ENCODE measurements at places on chromosomes 12 and 14. TPM values are rescaled to one million over a fixed set of nuclear protein-coding genes. Genes with fewer than 3 reads are reported as not detected.
A peak's percentile ranks its signal among the peaks of the same experiment; 100 is the strongest.

ESR2 gene
- polyA plus RNA-seq = 6.1 TPM

TPPP2 gene
- 0.80 TPM for polyA plus RNA-seq

ZCRB1 gene
- 73.3 TPM for polyA plus RNA-seq

KRT72 gene
- not detected for polyA plus RNA-seq

CELA1 gene
- 0.67 TPM for polyA plus RNA-seq

FOXM1 gene
- 1.0 TPM for polyA plus RNA-seq

PTPRR gene
- polyA plus RNA-seq = 0.51 TPM

DNA sequence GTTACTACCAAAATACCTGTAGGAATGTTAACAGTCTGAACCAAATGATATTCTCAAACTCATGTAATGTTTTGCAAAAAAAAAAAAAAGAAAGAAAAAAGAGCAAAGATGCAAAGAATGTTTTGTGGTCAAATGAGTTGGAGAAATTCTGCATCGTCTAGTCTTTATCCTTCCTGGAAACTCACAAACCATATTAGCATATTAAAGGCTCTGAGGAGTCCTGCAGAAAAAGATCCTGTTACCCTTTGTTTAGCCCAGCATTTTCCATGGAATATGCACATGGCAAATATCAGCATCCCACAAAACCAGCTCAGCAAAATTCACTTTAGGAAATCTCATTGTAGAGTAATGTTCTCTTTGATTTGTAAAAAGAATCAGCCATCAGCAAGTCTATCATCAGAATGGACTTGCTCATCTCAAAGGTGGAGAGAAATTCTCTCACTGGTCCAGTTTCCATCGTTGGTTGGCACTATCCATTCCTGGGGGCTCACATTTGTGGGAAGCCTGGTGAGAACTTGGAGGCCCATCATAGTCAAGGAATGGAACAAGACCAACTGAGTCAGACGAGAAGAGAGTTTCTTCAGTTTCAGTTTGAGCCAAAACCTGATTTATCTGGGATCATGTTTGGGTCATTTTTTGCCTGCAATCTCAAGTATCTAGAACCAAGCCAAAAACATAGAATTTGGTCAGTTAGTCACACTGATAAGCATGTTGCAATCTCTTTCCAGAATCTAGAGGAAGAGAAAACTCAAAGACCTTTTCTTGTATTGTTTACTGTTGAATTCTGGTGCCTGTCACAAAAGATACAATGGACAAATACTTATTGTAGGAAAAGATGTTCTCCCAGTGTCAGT is 129.8 kb downstream of the TBX5 start:
- H3K36me3 ChIP-seq = no peaks in the 10 kb centered on the region
- no peak for DNase-seq
- H3K4me3 ChIP-seq = no peak overlapping the region
- peaks cover 8% of the 10 kb centered on the region for H3K27me3 ChIP-seq
- H3K4me1 ChIP-seq = no peaks in the 10 kb centered on the region

DNA sequence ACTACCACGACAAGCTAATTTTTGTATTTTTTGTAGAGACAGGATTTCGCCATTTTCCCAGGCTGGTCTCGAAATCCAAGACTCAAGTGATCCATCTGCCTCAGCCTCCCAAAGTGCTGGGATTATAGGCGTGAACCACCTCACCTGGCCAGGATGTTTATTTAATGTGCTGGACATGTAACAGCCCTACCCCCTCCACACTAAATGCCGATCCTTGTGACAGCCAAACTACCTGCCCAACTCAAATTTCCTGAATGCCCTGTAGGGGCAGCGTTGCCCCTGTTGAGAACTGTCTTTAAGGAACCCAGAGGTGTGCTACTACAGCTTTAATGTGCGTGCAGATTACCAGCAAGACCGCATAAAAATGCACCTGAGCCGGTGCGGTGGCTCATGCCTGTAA is 48.1 kb downstream of the KCNK13 start:
- H3K27ac ChIP-seq = no peak overlapping the region
- no peaks in the 10 kb centered on the region for H3K27me3 ChIP-seq
- H3K4me1 ChIP-seq = no peaks in the 10 kb centered on the region
- no peak for DNase-seq
- no peaks in the 10 kb centered on the region for H3K36me3 ChIP-seq

DNA sequence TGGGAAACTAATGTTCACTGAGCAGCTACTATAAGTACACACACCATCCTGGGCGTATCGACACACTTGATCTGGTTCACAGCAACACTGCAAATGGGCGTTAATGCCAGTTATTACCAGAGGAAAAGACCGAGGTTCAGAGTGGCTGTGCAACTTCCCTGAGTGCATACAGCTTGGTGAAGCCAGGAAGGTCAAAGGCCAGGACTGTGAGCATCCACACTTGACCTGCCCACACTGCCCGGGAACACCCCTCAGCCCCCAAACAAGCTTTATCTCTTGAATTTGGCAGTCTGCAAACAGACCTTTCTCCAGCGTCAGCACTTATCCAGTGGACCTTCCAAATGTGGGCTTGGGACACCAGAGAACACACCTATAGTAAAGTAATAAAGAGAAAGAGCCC is 312.6 kb downstream of the BCL11B start:
- H3K4me3 ChIP-seq = no peak overlapping the region
- H3K27me3 ChIP-seq = peaks cover 3% of the 10 kb centered on the region
- no peak overlapping the region for H3K27ac ChIP-seq

DNA sequence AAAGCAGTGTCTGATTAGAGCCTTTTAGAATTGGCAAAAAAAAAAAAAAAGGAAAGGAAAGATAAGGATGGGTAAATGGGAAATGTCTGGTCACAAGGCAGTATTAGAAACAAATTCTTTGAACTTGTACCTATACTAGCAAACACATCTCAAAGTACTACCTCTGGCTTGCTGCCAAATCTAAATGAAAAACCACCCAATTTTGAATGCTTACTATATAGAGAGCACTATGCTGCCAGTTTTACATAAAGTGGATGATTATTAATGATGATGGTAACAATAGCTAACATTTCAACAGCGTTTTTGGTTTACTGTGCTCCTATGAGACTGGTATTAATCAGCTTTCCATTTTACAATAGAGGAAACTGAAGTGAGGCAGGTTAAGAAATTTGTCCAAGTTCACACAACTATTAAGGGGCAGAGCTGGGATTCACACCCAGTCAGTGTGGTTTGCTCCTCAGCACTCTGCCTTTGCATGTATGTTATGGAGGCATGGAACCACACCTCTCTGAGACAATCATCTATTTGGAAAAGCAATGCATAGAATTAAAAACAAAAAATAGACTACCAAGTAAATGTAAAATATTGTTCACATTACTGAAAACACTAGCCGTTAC is 34.2 kb downstream of the ATP2B1 start:
- H3K4me3 ChIP-seq = no peak overlapping the region
- no peaks in the 10 kb centered on the region for H3K4me1 ChIP-seq
- H3K27me3 ChIP-seq = no peaks in the 10 kb centered on the region
- H3K36me3 ChIP-seq = no peaks in the 10 kb centered on the region
- DNase-seq = no peak

DNA sequence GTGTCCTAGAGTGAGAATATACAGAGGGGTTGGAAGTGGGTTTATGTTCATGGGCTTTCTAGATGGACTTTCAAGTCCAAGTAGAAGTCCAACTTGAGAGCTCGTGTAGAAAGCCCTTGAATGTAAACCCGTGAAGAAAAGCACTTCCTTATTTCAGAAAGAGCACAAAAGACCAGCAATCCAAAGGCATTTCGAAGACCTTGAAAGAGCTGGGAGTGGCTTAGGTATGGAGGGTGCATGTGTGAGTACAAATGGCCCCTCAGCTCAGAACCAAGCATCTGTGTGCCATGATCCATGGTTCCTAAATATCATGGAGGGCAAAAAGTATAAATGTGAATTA is 160.7 kb downstream of the ETV6 start:
- peak overlapping the region; percentile 24 for H3K27ac ChIP-seq
- H3K4me1 ChIP-seq = peaks cover 23% of the 10 kb centered on the region
- H3K4me3 ChIP-seq = no peak overlapping the region

- H3K4me3 ChIP-seq = no peak overlapping the region
- H3K4me1 ChIP-seq = no peaks in the 10 kb centered on the region
- DNase-seq = no peak
- H3K36me3 ChIP-seq = no peaks in the 10 kb centered on the region
- H3K27ac ChIP-seq = no peak overlapping the region
Measured at GRCh38 chr14:98507264-98507663, 764.7 kb downstream of the BCL11B start.

- H3K4me1 ChIP-seq = no peaks in the 10 kb centered on the region
- H3K36me3 ChIP-seq = no peaks in the 10 kb centered on the region
- H3K4me3 ChIP-seq = no peak overlapping the region
- no peak overlapping the region for H3K27ac ChIP-seq
Measured at GRCh38 chr12:83123039-83123438, 436.3 kb downstream of the TMTC2 start.

DNA sequence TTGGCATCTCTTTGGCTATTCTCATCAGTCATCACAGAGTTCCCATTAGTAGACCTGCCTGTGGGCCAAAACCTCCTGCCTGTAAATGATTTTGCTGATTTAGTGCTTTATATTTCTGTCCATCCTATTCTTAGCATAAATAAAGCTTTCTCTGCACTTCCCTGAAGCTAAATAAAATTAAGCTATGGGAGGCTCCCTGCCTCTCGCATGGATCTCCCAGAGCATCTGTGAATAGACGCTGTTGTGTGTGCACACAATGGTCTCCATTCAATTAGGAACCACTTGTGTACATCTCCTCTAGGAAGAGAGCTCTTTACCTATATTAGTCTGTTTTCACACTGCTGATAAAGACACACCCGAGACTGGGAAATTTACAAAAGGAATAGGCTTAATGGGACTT is 80.4 kb downstream of the PPFIBP1 start:
- H3K36me3 ChIP-seq = no peaks in the 10 kb centered on the region
- H3K27ac ChIP-seq = no peak overlapping the region
- no peak overlapping the region for H3K4me3 ChIP-seq
- DNase-seq = no peak
- no peaks in the 10 kb centered on the region for H3K27me3 ChIP-seq

GRCh38 chr14:92497391-92497790 is 16.2 kb upstream of the RIN3 start:
- H3K27me3 ChIP-seq = no peaks in the 10 kb centered on the region
- H3K27ac ChIP-seq = no peak overlapping the region
- peak; percentile 11 for DNase-seq
- no peak overlapping the region for H3K4me3 ChIP-seq
- H3K36me3 ChIP-seq = no peaks in the 10 kb centered on the region

DNA sequence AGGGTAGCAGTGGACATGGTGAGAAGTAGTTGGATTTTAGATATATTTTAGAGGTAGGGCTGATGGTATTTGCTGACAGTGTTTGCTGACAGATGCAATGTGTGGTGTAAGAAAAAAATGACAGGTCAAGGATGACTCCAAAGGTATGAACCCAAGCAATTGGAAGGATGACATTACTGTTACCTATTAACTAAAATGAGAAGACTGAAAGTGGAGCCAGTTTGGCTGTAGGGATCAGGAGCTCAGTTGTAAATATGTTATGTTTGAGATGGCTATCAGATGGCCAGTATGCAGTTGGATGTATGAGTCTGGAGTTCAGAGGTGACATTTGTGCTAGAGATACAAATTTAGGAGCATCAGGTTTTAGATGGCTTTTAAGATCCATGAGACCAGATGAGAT is 17.4 kb upstream of the SERPINA6 start:
- no peak for DNase-seq
- H3K36me3 ChIP-seq = no peaks in the 10 kb centered on the region
- no peaks in the 10 kb centered on the region for H3K4me1 ChIP-seq
- H3K27ac ChIP-seq = no peak overlapping the region
- no peaks in the 10 kb centered on the region for H3K27me3 ChIP-seq

DNA sequence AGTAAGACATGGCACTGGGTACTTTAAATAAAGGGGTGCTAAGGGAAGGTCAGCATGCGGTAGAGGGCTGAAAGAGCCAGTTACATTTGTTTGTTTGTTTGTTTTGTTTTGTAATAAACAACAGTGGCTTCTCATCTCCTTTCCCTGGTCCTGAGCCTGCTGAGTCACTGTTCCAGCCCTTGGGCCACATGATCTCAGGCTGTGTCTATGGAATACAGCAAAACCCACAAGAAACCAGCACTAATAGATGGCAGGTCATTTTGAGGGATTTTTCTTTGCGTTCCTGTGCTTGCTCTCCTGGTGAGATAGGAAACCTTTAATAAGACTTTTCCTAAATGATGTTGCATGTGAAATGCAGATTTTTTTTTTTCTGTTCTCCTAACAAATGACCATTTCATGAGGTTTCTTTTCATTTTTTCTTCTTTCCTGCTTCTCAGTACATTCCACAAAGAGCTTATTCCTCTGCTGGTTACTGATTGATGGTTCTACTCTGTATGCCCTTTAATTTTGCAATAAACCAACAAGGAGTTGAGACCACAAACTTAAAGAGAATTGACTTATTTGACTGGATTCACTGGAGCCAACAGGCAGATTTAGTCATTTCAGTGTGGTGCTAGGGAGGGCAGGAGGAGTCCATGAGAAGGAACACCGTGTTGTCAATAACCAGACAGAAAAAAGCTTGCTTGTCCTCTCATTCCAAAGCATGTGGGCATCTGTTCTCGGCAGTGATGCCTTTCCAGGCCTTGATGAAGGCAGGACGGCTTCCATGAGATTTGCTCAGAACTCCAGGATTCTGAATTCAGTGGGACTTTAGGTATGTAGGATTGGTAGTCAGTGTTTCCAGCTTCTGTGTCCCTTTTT is 459.2 kb downstream of the RAD51B start:
- H3K4me3 ChIP-seq = no peak overlapping the region
- H3K4me1 ChIP-seq = peaks cover 5% of the 10 kb centered on the region
- peak overlapping the region; percentile 55 for H3K27ac ChIP-seq
- no peaks in the 10 kb centered on the region for H3K27me3 ChIP-seq

DNA sequence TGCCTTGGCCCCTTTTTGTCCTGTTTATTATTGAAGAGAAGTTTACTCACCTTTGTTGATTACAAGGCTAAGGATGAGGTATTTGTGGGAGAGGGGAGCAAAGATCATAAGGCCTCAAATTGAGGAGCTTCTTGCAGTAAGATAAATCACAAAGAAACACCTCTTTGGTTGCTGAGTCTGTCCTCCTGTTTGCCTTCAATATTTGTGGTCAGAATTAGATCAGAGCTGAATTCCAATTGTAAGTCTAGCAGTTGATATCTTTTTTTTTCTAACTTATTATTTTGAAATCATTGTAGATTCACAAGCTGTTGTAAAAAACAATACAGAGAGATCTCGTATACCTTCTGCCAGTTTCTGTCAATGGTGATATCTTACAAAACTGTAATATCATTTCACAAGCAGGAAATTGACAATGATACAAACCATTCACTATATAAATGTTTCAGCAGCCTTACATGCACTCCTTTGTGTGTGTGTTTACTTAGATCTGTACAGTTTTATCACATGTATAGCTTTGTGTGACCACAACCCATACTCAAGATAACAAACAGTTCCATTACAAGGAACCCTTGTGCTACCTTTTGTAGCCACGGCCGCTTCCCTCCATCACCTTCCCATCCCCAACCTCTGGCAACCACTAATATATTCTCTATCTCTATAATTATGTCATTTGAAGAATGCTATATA is 97.4 kb downstream of the KICS2 start:
- H3K27ac ChIP-seq = no peak overlapping the region
- H3K4me1 ChIP-seq = no peaks in the 10 kb centered on the region
- no peaks in the 10 kb centered on the region for H3K27me3 ChIP-seq
- no peaks in the 10 kb centered on the region for H3K36me3 ChIP-seq
- DNase-seq = no peak

GRCh38 chr12:89288959-89289358 is 63.3 kb downstream of the DUSP6 start:
- no peak overlapping the region for H3K27ac ChIP-seq
- H3K27me3 ChIP-seq = no peaks in the 10 kb centered on the region
- no peak overlapping the region for H3K4me3 ChIP-seq
- DNase-seq = no peak

- DNase-seq = no peak
- H3K4me3 ChIP-seq = no peak overlapping the region
- H3K27me3 ChIP-seq = peaks cover 5% of the 10 kb centered on the region
- H3K36me3 ChIP-seq = no peaks in the 10 kb centered on the region
- H3K4me1 ChIP-seq = no peaks in the 10 kb centered on the region
- no peak overlapping the region for H3K27ac ChIP-seq
Measured at GRCh38 chr12:128968668-128969067, 115.4 kb downstream of the GLT1D1 start.

Data from adrenal gland (tissue), 19 donors.